ENCODE measurements at places on chromosomes 7 and 10.

- DNase-seq, result no peak
These were observed 2.1 kb downstream of the CAMK1D start for GRCh38 chr10:12351447-12351846.

DNA sequence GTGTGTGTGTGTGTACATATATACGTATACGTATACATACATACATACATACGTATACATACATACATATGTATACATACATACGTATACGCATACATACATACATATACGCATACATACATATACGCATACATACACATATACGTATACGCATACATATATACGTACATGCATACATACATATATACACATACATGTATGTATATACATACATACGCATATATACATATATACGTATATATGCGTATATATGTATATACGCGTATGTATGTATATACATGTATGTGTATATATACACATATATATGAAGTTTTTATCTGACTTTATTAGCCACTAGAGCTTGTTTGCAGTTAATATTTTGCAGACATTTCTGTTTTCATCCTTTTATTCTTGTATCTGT lies 63.3 kb downstream of the TBC1D12 start:
- no peak for DNase-seq

GRCh38 chr10:24995072-24995471 lies 20.9 kb downstream of the ENKUR start:
- DNase-seq, result no peak

DNA sequence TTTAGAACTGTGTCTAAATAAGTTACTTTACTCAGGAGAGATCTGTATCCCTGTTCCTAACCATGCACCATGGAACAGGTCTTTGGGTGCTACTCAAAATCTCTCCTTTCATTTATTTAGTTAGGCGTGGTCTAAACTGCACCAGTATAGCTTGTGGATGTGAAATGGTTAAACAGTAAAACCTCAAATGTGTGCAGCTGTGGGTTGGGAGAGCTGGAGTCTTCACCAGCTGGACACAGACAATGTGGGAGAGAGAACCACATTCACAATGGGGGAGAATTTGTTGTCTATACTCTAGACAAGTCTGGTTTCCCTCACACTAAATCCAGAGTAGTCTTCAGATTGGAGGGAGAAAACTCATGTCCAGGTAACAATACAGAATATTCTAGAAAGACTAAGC lies 31.2 kb upstream of the IKZF1 start:
- no peak for DNase-seq
